Thoracic aorta endothelial cell (primary cell): ENCODE measurements at places on chromosomes 7 and 10. TPM values are rescaled to one million over a fixed set of nuclear protein-coding genes. Genes with fewer than 3 reads are reported as not detected.

RP9 gene
- total RNA-seq = 8.8 and 9.8 TPM in 2 replicates

CALD1 gene
- total RNA-seq = 246 and 266 TPM in 2 replicates

OIT3 gene
- under 0.01 TPM in 1 of 2 replicates, not detected in the other for total RNA-seq

C10orf67 gene
- not detected in 2 replicates for total RNA-seq

PCLO gene
- total RNA-seq = 0.13 and 0.72 TPM in 2 replicates

STEAP2 gene
- 6.8 and 8.2 TPM in 2 replicates for total RNA-seq

AKR1C4 gene
- total RNA-seq = not detected in 2 replicates

KCNMA1 gene
- total RNA-seq = 1.1 and 1.5 TPM in 2 replicates
